Activated CD4-positive, alpha-beta T cell treated with anti-CD3 and anti-CD28 coated beads for 1 hour (primary cell): ENCODE measurements at places on chromosomes 2 and 18.

DNA sequence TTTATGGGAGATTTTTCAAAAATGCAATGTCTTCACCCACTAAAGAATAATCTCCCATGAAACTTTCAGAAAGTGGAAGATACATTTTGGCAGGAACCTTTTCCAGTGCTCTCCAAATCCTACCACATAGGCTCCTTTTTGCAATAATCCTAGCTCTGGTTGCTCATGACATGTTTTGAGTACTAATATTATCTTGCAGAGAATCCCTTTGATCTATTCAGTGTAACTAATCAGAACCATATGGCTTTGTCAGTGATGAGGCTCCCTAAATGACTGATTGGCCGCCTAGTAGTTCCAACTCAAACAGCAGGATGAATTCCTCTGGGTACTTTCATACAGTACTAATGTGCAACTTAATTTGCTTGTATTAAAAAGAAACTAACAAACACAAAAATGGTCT is 544.0 kb upstream of the FAM98A start:
- no peak for DNase-seq

GRCh38 chr18:3623769-3624545 is 174.0 kb downstream of the TGIF1 start:
- no peak for DNase-seq

DNA sequence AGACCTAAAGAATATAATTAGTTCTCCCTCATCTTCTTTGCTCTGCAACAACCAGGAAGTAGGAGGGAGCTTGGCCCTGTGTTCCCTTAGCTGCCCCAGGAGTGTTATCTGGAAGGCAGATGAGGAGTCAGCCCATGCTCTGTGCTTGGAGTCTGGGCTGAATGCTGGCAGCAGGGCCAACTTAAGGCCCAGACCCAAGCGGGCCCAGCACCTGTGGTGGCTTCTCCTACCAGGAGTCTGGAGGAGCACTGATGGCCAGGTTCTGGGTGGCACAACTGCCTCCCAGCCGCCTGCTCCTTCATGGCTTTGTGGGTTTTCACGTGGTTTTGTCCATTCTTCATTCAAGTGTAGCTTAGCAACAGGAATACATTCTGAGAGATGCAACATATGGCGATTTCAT is 1910.7 kb upstream of the LRRTM1 start:
- DNase-seq = no peak

DNA sequence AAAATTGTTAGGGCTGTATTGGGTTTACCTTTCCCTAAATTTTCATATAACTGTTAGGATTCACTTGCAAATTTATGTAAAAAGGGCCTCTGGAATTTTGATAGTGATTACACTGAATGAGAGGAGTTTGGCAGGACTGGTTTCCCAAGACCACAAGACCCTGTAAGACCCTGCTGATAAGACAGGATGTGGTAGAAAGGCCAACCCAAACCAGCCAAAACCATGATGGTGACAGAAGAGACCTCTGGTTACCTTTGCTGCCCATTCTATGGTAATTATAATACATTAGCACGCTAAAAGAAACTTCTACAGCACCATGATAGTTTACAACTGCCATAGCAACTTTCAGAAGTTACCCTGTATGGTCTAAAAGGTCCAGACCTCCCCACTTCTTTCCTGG is 8.3 kb upstream of the CASP10 start:
- no peak for DNase-seq

DNA sequence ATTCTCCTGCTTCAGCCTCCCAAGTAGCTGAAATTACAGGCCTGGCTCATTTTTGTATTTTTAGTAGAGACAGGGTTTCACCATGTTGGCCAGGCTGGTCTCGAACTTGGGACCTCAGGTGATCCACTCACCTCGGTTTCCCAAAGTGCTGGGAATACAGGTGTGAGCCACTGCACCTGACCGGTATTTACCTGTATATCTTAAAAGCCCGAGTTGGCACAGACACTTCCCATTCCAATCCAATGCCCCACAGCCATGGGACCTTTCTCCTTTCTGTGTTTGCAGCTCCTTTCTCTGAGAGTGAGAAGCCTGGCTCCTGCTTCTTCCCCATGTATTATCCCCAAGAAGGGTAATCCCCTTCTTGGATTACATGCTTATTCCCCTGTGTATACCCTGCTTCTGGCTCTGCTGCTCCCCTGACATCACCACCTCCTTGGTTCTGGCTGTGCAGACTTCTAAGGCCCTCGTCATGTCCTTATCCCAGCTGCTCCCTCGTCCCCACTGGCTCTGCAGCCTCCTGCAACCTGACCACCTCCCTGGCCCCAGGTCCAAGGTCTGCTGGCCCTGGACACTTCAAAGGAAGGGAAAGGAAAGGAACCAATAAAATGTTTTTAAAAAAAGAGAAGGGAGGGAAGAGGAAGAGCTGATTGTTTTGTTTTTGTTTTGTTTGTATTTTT is 52.8 kb downstream of the INPP5D start:
- DNase-seq = no peak

DNA sequence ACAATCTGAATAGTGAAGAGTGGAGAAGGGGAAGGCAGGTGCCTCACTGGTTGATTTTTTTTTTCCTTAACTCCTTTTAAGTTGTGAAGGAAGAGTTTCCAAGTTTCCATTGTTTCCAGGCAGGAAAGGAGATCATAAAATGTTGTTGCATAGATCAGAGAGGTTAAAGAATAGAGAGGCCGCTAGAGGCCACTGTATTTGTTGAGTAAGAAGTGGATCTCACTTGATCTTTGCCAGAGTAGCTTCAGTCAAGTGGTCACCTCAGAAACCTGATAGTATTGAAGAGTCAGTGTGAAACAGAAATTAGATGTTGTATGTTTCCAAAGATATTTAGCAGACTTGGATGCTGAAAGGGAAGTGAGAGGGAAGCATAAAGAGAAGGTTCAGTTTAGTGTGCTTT is 17.6 kb downstream of the CTNNA2 start:
- DNase-seq = no peak

- DNase-seq = no peak
These were observed 448.1 kb upstream of the NXPH2 start for GRCh38 chr2:139228276-139228675.

- no peak for DNase-seq
These were observed 77.8 kb upstream of the KCNH7 start for GRCh38 chr2:162916286-162916801.

DNA sequence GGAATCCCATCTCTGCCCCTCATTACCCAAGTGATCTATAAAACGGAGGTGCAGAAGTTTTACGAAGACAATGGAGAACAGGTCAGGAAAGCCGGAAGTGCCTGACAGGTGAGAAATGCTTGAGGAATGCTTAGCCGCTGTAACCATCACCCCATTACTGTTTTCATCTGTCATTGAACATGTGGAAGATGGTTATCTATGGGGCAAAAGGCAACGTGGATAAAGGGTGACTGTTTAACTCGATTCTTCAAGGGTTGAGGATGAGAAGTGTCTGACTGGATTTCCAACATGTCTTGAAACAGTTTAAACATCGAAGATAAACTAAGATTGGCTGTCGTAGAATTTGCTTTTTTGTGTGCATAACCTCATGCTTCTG is 17.3 kb downstream of the HK2 start:
- DNase-seq = no peak

GRCh38 chr2:200318940-200319435 is 12.5 kb downstream of the SPATS2L start:
- no peak for DNase-seq

DNA sequence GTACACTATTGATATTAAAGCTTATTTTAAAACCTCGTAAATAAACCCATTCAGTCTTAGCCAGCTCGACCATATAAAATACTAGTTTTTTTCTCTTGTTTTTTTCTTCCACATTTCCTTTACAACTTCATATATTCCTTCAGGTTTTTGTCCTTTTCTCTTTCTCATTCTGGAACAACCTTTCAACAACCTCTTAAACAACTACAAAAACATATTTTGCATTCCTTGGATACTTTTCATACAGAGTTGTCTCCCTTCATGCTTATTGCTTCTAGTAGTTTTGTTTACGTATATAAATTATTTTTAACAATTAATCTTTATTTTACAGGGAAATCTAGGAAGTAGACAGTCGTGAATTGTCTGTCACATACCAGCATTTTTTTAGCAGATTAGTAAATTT is 41.2 kb downstream of the COMMD1 start:
- DNase-seq = no peak

GRCh38 chr2:240555541-240556250 is 2.1 kb downstream of the ANKMY1 start:
- DNase-seq = no peak

GRCh38 chr2:224220586-224221255 is 181.2 kb downstream of the FAM124B start:
- no peak for DNase-seq

- no peak for DNase-seq
These were observed 417.0 kb downstream of the TXNL1 start for GRCh38 chr18:56221195-56222065.

DNA sequence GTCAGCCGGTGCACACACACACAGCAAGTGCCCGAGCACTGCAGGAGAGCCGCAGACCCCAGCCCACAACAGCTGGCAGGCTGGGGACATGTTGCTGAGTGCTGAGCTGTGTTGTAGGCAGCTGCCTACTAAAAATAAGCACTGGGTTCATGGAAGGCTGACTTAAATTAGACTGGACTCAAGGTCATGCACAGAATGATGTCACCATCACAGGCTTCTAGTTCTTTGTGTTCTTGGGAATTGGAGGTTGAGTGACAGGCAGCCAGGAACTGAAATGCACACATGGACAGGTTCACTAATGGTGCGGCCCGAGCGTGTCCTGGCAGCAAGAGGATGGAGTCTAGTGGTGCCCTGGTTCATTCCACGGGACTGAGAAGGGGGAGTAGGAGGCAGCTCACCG is 71.3 kb downstream of the VWA3B start:
- DNase-seq = no peak
